Activated T-helper 1 cell treated with Interleukin-2 at 50 U/mL for 16 hours (primary cell): ENCODE measurements at places on chromosomes 1 and 21.

DNA sequence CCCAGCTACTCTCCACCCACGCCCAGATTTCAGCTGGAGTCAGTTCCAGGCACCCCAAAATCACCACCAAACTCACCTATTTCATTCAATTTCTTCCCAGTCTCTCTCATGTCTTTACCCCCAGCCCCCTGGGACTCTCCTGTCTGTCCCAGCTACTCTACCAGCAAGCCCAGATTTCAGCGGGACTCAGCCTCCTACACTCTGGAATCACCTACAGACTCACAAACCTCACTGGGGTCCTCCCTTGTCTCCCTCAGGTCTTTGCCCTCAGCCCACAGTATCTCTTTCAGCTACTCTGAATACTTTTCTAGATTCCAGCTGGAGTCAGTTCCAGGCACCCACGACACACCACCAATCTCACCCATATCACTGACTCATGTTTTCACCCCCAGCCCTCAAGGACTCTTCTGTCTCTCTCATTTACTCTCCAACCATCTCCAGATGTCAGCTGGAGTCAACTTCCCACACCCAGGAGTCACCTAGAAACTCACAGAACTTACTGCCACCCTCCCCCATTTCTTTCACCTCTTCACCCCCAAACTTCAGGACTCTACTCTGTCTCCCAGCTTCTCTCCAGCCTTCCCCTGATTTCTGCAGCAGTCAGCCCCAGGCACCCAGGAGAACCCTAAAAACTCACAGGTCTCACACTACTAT, 1529.3 kb upstream of the TPTE start:
- no peak for DNase-seq

DNA sequence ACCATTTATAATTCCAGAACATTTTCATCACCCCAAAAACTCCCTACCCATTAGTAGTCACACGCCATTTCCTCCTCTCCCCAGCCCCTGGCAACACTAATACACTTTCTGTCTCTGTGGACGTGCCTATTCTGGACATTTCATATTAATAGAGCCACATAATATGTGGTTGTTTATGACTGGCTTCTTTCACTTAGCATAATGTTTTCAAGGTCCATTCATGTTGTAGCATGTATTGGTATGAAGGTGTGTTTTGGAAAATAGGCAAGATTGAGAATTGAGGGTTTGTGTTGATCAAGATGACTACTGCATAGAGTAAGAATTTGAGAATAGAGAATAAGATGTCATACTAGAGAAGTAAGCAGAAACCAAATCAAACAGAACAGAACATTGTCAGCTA, 67.5 kb downstream of the ZFYVE9 start:
- DNase-seq = no peak

DNA sequence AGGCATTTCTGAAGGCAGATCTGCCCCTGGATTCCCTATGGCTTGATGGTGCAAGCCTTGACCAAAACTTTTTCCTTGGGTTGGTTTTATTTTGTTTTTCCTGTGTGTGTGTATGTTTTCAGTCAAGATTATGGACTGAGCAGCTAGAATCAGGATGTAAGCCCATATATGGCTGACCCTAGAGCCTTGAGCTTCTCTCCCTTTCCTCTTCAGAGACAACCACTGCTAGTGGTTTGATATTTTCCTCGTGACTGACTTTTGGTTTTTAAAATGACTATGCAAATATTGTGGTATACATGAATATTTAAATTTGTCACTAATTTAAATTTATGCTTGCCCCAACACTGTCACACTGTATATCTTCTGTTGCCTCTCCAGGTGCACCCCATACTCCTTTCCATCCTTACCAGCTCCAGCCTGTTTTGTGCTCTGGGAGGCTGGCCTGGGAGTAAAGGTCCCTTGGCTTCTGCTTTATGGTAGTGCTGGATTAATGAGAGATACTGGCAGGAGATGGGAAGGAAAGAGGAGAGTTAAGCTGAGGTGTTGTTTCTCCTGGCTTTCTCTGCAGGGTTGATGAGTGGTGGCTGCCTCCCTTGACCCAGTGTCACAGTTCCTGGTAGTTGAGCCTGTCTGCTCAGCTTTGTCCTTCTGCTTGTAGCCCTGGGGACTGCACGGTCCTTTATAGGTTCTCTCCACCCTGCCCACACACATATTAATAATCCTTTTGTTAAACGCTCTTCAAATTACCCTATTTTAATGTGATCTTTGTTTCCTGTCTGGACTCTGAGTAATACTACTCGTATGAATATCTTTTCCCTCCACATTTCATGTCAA, 44.4 kb downstream of the RWDD3 start:
- no peak for DNase-seq

GRCh38 chr1:96256130-96256790, 465.3 kb upstream of the PTBP2 start:
- no peak for DNase-seq

- DNase-seq = no peak
These were observed 845.6 kb downstream of the ADGRL2 start for GRCh38 chr1:82646336-82646735.

DNA sequence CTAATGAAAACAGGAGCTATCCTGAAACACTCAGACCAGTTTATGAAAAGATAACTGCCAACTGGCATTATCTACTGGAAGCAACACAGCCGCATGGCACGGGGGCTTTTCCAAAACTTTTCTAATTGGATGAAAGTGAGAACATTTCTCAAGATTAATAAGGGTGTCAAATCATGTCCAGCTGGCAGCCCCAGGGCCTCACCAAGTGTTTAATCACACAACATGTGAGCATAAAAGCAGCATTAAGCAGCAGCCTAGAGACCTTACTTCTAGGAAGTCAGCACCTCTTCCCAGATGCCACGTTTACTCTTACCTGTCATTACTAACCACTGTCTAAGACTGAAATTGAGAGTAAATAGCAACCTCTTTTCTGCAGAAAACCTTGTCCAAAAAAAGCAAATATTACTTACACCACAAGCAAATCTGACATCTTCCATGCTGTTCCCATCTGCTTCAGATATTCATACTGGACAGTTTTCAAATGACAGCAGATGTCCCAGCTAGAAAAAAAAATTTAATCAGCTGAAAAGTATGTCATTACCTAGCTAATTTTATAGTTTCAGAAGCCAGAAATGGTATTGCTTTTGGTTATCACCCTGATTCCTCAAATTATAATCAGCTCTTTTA, 341.5 kb upstream of the ZP4 start:
- DNase-seq = no peak

DNA sequence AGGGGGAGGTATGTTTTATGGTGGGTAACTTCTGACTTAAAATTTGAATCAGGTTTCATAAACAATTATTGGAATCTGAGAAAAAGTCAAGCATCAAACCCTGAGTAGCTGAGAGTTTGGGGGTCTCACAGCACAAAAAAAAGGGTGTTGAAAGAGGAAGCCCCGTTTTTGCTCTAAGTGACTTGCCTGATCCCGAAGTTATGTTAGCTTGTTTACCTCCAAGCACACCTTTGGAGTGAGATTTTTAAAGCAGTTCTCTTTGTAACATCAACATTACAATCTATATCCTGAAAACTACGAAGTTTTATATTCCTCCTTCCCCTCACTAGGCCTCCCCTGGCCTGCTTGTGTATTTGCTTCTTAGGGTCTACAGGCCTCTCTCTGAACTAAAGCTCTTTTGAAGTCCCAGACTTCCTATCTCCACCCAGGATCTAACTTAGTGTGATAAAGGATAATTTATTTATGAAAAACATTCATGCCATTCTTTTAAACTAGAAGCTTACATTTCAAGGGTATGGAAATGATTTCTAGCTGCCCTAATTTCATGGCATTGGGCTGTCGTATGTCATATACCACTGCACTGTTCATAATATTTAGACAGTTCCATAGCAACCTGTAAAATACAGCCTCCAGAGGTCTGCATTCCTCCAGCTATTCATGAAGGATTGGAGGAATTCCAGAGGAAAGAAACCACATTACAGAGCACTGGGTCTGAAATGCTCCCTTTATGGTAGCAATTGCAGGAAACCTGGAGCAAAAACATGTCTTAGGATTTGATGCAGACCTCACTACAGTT, 36.1 kb upstream of the RGS1 start:
- no peak for DNase-seq

GRCh38 chr1:227794817-227795192, 20.7 kb upstream of the PRSS38 start:
- DNase-seq = no peak

DNA sequence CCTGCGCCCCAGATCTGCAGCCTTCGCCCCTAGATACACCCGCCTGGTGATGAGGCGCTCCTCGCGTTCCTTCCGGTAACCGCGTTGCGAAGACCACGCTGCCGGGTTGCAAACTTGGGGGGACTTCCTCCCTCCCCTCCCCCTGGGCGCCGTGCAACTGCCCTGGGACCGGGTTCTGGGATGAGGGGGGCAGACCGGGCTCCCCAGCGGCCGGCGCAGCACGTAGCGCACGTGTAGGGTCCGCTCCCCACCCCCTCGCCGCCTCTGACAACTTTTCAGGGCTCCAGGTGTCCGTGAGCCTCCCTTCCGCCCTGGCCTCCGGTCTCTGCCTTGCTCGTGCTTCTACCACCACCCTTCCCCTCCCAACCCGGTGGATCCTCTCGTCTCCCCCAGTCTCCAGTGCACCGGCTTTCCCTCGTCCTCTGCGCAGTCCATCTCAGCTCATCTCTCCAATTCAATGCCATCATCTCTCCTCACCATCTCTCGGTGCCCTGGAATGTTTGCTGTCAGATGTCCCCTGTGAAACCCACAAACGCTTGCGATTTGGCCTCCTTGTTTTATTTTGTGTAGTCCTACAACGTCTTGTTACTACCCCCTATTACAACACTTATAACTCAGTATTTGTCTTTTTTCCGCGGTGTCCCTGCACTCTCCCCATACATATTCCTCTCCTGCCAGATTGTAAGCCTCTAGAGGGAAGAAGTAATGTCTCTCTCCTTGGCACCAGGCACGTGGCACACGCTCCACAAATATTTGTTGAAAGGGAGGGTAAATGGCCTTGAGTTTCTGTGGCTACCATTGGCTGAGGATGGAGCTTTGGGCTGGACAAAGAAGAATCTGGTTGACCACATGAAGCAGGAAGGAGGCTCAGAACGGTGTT, 782 bp downstream of the PCAT6 start:
- DNase-seq = no peak

GRCh38 chr1:169676001-169676400, 35.4 kb downstream of the SELL start:
- no peak for DNase-seq

GRCh38 chr1:107976836-107977235, 11.9 kb upstream of the VAV3 start:
- DNase-seq = no peak

- DNase-seq = no peak
These were observed 33.3 kb downstream of the LRP8 start for GRCh38 chr1:53294567-53294966.

DNA sequence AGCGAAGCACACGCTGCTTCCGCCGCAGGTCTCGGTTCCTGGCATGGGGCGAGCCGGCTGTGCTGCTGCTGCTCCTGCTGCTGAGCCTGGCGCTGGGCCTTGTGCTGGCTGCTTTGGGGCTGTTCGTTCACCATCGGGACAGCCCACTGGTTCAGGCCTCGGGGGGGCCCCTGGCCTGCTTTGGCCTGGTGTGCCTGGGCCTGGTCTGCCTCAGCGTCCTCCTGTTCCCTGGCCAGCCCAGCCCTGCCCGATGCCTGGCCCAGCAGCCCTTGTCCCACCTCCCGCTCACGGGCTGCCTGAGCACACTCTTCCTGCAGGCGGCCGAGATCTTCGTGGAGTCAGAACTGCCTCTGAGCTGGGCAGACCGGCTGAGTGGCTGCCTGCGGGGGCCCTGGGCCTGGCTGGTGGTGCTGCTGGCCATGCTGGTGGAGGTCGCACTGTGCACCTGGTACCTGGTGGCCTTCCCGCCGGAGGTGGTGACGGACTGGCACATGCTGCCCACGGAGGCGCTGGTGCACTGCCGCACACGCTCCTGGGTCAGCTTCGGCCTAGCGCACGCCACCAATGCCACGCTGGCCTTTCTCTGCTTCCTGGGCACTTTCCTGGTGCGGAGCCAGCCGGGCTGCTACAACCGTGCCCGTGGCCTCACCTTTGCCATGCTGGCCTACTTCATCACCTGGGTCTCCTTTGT, 2.6 kb downstream of the TAS1R3 start:
- no peak for DNase-seq

DNA sequence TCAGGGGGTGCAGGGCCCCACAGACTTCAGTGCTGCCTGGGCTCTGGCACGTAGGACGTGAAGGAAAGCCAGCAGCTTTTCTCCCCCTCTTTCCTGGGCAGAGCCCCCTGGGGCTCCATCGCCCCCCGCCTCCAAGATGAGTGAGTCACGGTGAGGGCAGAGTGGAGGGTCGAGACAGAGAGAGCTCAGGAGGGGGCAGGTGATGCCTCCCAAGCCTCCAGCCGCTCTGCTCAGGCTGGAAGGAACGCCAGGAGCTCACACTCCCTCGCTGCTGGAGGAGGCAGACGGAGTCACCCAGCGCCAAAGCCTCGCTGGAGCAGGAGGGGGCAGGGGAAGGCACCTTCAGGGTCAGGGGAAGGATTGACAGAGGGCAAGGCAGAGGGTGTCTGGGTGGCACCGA, 119.5 kb downstream of the CASZ1 start:
- DNase-seq = no peak

DNA sequence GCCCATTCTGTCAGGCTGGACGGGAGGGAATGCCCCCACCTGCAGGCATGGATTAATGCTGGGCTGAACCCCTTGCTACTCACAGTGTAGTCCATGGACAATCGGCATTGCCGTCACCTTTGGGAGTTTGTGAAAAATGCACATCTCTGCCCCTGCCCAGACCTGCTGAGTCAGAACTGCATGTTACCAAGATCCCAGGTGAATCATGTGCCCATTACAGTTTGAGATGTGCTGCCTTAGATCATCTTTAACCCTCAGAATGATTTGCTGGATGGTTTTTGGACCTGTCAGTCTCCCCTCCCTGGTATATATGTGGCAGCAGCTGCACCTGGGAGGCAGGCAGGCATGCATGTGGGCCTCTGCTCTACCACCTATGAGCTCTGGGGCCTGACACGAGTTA, 15.0 kb downstream of the HTR6 start:
- no peak for DNase-seq

DNA sequence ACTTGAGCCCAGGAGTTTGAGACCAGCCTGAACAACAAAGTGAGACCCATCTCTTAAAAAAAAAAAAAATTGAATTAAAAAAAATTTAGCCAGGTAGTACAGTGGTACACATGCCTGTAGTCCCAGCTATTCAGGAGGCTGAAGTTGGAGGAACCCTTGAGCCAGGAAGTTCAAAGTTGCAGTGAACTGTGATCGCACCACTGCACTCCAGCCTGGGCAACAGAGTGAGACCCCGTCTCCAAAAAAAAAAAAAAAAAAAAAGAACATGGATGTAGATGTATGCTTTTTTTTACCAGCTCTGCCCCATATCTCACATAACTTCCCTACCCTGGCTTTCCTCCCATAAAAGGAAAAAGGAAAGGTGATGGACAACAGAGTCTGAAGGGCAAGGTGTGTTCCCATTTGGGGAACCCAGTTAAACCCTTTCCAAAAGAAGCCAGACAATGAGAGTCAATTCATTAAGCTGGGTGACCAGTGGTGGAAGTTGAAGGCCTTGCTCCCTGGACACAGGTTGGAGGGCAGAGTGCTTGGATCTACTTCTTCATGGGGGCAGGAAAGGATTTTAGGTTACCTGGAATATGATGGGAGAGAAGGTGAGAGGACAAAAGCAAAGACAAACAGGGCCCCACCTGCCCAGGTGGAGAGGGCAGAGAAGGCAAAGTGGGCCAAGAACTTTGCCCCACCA, 2.9 kb downstream of the KRTCAP2 start:
- DNase-seq = no peak

GRCh38 chr1:175390522-175391254, 198.1 kb upstream of the KIAA0040 start:
- no peak for DNase-seq

- no peak for DNase-seq
These were observed 48.3 kb downstream of the SIM2 start for GRCh38 chr21:36747041-36747814.
